ENCODE measurements at places on chromosomes 5 and 9.
A peak's percentile ranks its signal among the peaks of the same experiment; 100 is the strongest.

- peak; percentile 25 for DNase-seq
Observed at GRCh38 chr5:136020383-136021015, 8.3 kb upstream of the TGFBI start.

GRCh38 chr5:79464278-79464677 lies 49.7 kb downstream of the HOMER1 start:
- no peak for DNase-seq

DNA sequence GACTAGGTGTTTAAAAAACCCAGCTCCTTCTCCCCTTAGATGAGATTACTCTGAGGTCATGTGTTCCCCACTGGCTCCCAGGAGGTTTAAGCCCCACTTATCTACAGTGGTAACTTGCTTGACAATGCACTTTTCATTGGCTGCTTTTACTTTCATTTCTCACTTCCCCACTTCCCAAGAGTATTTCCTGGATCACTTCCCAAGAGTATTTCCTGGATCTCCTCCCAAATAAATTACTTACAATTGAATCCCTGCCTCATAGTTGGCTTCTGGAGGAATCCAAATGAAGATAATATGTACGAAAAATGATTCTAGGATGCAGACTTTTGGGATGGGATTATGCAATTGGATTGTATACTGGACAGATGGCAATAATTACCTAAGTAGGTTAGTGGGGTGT lies 47.1 kb upstream of the CHSY3 start:
- no peak for DNase-seq

DNA sequence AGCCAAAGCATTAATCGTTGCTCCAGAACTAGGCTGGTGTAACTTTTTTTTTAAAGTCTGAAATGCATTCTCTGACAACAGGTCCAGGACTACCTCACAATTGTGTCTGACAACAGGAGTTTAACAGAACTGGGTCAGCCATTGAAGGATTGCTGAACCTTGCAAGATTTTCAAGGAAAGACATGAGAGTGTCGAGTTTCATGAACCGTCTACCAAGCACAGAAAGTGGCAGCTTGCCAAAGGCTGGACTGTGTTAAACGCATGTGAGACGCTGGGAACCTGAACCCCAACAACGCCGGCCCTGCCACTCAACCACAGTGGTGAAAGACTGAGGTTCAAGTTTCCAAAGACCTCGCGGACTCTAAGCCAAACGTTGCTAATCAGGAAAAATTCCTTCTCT lies 79.1 kb downstream of the LHFPL2 start:
- DNase-seq: peak; percentile 73

GRCh38 chr5:33850100-33850594 lies 41.6 kb downstream of the ADAMTS12 start:
- no peak for DNase-seq
